ENCODE measurements at places on chromosomes 1 and 21. TPM values are rescaled to one million over a fixed set of nuclear protein-coding genes. Genes with fewer than 3 reads are reported as not detected.
A peak's percentile ranks its signal among the peaks of the same experiment; 100 is the strongest.

The PRKAA2 gene
- total RNA-seq = 27.4 TPM

The WASF2 gene
- 24.3 TPM for total RNA-seq

The AMPD1 gene
- total RNA-seq = 0.89 TPM

DNA sequence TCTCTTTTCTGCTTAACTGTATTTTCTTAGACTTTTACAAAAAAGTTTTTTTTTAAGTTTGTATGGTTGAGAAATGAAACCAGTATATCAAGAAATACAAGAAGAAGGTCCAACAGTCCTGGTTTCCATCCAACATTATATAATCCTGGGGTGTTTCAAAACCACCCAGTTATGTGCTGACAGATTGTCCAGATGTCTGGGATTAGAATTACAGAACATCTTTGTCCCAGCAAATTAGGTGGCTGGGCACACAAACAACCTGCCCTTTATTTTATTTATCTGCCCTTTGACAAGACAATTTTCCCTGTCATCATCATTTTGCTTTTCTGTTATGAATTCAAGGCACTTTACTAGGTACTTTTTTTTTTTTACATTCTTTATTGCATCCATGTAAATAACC is 622.1 kb downstream of the PLPP3 start:
- DNase-seq = no peak

DNA sequence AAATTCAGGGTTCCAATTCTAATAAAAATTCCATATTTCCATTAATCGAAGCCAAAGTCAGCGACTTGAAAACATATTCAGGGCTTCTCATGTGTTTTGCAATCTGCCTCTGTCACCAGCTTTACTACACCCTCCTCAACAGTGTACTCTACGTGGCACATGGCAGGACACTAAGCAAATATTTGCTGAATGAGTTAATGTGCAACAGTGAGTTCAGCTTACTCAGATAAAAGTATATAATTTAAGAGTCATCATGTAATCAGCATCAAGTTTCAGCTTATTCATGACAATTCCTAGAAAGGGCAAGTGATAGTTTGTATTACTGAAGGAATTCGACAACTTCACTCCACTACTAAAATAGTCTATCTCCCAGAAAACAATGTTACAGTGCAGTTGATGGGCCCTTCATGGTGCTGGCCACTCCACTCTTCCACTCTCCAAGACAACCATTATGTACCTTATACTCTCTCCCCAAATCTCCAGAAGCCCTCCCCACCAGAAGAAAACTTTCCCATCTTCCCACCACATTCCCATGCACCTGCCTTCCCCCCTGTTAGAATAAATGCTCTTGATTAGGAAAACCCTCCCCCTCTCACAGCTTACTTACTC is 97.3 kb downstream of the TTLL7 start:
- DNase-seq = no peak

- peak; percentile 31 for DNase-seq
Measured at GRCh38 chr1:203101813-203102634, 16.2 kb upstream of the MYOG start.

GRCh38 chr1:94697839-94698238 is 122.3 kb upstream of the SLC44A3 start:
- no peak for DNase-seq

The RXRG gene
- 9.0 TPM for total RNA-seq

- DNase-seq = no peak
Measured at GRCh38 chr1:166488327-166488726, 321.5 kb upstream of the FAM78B start.

The CKS1B gene
- total RNA-seq = 25.9 TPM

DNA sequence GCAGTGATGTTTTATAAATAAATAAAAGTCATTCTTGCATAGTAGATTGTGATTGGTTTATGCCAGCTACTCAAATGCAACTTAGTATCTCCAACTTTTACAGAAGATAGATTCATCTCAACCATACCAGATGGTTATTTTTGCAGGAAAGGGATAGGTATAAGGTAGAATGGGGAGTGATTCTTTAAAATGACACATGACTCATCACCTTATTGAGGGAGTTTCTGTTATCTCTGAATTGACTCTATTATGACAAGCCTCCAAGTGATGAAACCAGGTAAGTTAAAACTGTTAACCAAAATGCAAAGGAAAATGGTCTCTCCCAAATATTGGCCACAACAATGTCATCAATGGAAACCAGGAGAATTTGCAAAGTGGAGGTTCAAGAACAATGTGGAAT is 54.5 kb downstream of the PTPRC start:
- DNase-seq = no peak

DNA sequence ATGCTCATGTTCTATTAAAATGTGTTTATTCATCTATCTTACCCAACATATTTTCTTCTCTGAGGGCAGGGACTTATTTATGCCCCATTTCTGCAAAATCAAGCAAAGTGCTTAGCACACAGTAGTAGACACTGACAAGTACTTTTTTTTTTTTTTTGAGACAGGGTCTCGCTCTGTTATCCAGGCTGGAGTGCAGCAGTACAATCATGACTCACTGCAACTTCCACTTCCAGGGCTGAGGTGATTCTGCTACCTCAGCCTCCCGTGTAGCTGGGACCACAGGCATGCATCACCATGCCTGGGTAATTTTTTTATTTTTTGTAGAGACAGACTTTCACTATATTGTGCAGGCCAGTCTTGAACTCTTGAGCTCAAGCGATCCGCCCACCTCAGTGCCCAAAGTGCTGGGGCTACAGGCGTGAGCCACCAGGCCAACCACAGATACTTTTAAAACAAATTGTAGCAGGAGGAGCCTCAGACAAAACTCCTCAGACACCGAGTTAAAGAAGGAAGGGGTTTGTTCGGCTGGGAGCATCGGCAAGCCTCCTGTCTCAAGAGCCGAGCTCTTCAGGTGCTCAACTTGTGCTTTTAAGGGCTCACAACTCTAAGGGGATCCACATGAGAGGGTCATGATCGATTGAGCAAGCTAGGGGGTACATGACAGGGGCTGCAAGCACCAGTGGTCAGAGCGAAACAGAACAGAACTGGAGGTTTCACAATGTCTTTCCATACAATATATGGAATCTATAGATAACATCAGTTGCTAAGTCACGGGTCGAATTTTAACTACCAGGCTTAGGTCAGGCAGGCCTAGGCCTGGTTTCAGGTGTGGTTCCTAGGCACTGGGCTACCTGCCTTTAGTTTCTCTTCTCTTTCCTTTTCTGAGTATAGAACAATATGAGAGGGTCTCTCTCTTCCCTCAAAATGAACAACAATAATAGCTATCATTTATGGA is 5.7 kb upstream of the TMEM167B start:
- DNase-seq = no peak

GRCh38 chr1:1024771-1025699 is 5.1 kb downstream of the AGRN start:
- DNase-seq = no peak

Measured in spinal cord (tissue), 10 donors.